ENCODE measurements at places on chromosomes 6 and 20.
A peak's percentile ranks its signal among the peaks of the same experiment; 100 is the strongest.

DNA sequence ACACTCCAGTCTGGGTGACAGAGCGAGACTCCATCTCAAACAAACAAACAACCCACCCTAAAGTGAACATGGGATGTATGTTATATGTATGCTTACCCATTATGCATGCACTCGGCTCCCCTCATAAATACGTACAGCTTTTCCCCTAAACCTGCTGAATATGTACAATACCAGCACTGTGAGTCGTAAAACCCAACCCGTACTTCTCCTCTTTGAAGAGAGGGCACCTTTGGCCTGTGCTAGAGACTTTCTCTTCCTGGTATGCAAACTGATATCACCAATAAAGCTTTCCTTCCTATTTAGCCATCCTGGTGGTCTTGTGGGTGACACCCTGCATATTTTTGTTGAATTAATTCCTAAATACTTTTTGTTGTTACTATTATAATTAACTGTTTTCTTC lies 51.3 kb downstream of the VSTM2L start:
- no peak for DNase-seq

GRCh38 chr6:132764370-132764769 lies 6.7 kb upstream of the VNN2 start:
- no peak for DNase-seq

GRCh38 chr20:33672426-33673113 lies 1.7 kb downstream of the NECAB3 start:
- no peak for DNase-seq

- no peak for DNase-seq
Measured at GRCh38 chr20:12835999-12836398, 172.8 kb upstream of the SPTLC3 start.

DNA sequence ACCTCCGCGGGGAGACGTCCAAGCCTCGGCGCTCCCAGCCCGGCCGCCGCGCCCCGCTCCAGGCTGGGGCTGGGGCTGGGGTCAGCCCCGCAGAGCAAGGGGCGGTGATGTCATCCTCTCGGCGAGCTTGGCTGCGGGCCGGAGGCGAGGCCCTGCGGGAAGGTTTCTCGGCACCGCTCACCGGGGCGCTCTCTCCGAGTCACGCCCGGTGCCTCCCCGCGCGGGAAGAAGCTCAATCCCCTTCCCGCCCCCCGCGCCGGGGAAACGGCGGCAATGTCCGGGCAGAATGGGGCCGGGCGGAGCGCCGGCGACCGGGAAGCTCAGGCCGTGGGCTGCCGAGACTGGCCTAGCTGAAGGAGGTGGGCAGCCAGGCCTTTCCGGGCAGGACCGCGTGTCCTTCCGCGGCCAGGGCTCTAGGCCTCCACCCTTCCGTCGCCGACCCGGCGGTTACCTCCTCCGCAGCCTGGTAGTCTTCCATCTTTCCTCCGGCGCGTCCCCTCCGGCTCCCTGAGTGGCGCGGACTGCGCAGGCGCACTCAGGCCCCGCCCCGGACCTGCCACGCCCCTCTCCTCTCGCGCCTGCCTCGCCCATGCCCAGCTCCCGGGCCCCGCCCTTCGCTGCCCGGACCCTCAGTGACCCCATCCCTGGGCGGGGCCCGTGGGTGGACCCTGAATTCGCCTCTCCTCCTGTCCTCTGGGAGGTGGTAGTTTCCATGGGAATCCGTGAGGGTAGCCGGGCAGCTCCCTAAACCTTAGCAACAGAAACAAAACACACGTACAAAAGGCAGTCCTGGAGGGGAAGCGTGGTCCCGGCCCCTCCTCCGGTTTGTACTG lies at the start of gene DYNLT1:
Gene DYNLT1, minus strand, starts transcription at position 513 of the 833 bp plus-strand sequence. Its CDS starts 35 bp downstream, at position 478.
- peak; percentile 88 for DNase-seq

DNA sequence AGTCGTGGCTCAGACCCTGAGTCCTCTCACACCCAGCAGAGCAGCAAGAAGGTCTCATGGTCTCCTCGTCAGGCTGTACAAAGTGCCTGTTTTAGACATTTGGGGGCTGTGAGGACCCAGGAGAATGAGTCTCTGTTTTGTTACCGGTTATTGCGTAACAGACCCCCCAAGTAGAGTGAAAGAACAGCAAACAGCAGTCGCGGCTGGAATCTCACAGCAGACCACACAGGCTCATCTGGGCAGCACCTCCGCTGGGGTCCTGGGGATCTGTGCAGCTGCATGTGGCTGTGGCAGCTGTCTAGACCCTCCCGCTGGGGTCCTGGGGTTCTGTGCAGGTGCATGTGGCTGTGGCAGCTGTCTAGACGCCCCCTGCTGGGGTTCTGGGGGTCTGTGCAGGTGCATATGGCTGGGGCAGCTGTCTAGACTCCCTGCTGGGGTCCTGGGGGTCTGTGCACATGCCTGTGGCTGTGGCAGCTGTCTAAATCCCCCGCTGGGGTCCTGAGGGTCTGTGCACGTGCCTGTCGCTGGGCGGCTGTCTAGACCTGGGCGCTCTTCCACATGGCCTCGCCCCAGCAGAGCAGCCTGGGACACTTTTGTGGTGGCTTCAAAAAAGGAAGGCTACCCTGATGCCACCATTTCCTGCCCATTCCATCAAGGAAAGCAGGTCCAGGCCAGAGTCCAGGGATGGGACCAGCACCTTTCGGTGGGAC lies 24.7 kb downstream of the ENTPD6 start:
- no peak for DNase-seq

- DNase-seq: no peak
Measured at GRCh38 chr6:144657691-144658090, 372.6 kb downstream of the UTRN start.

DNA sequence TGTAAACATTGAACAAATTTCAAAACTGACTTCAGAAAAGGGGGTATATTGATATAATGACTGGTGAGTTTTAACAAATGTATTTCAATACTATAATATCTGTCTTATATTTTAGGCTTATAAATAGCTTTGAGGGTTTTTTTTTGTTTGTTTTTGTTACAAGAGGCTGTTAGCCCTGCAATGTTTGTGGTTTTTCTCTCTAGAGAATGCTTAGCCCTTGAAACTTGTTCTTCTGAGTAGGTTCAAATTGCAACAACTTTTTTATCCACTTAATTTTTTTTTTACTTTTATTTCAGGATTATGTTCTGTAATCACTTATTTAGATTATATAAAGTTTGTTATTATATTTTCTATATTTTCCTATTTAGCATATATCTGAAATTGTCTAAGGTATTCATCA lies 333.2 kb downstream of the RIMS1 start:
- DNase-seq: no peak

GRCh38 chr6:21103626-21104224 lies 489.8 kb upstream of the SOX4 start:
- DNase-seq: no peak

GRCh38 chr20:57326667-57327455 lies 2.7 kb upstream of the SPO11 start:
- no peak for DNase-seq

DNA sequence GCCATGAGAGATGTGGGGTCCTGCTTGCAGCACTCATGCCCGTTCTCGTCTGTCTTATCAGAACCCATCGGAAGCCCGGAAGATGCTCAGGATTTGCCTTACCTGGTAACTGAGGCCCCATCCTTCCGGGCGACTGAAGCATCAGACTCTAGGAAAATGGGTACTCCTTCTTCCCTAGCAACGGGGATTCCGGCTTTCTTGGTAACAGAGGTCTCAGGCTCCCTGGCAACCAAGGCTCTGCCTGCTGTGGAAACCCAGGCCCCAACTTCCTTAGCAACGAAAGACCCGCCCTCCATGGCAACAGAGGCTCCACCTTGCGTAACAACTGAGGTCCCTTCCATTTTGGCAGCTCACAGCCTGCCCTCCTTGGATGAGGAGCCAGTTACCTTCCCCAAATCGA lies 8.3 kb downstream of the PI16 start:
- no peak for DNase-seq

All from D721Med (cell line).